ENCODE measurements at places on chromosomes 7 and 10.

GRCh38 chr10:78454123-78454645, 420.5 kb downstream of the RPS24 start:
- DNase-seq: no peak

DNA sequence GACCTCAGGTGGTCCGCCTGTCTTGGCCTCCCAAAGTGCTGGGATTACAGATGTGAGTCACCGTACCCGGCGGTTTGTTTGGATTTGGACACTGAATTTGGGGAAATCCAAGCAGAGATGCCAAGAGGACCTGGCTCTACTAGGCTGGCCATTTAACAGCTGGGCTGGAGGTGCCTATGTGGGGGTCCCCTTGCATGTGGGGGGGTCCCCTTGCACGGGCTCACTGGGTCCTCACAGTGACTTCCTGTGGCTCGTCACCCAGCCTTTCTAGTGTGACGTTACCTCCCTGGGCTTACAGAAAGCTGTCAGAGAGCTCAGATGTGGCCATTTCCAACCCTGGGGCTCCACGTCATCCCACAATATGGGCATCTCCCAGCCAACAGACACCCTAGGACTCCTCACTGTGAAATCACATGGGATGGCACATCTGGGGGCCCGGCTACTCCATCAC, 49.3 kb upstream of the GNA12 start:
- no peak for DNase-seq

DNA sequence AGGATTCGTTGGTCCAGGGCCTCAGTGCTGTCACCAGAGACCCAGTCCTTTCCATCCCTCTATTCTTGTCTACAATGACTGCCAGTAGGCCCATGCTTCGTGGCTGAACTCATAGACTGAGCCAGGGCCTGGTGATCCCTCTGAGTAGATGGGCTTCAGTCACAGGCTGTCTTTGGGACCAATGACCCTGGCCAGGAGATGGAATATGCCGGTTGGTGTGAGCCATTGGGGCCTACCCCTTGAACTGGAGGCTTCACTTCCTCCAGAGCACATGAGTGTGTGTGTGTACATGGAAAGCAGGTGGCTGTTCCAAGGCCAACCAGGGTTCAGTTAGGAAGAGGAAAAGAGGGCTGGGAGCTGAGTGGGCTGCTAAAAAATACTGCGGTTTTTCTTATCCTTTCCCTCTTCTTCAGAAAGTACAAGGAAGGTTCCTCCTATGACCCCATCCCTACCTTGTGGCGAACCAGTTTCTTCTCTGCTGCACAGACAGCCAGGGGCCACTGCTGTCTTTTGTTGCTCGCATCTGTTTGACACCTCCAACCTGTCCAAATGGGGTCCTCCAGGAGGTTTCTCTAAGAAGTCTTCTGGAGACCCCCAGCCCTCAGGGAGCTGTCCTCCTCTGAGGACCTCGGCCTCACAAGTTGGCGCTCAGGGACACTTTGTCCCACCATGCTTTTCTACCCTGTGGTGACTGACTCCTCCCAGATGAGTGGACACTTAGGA, 36.6 kb downstream of the ADRA2A start:
- no peak for DNase-seq

GRCh38 chr10:117418121-117418520, 42.9 kb upstream of the PDZD8 start:
- no peak for DNase-seq

DNA sequence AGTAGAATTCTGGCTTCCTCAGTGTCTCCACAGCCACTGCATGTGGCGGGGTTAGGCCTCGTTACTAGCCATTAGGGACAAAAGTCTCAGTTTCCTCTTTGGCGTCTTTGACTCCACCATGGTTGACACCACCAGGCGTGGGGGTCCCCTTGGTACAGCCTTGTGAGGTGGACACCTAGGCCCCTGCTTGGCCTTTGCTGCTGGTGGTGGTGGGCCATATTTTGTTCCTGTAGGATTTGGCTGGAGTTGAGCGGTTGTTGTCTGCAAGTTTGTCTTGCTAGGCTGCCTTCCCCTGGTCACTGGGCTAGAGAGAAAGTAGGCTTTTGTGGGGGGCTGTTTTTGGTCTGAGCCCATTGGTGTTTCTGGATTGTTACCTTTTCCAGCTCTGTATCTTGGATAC, 272.7 kb downstream of the CAMK1D start:
- DNase-seq: no peak

- DNase-seq: no peak
Observed at GRCh38 chr10:32955299-32955772, 2.7 kb downstream of the ITGB1 start.

DNA sequence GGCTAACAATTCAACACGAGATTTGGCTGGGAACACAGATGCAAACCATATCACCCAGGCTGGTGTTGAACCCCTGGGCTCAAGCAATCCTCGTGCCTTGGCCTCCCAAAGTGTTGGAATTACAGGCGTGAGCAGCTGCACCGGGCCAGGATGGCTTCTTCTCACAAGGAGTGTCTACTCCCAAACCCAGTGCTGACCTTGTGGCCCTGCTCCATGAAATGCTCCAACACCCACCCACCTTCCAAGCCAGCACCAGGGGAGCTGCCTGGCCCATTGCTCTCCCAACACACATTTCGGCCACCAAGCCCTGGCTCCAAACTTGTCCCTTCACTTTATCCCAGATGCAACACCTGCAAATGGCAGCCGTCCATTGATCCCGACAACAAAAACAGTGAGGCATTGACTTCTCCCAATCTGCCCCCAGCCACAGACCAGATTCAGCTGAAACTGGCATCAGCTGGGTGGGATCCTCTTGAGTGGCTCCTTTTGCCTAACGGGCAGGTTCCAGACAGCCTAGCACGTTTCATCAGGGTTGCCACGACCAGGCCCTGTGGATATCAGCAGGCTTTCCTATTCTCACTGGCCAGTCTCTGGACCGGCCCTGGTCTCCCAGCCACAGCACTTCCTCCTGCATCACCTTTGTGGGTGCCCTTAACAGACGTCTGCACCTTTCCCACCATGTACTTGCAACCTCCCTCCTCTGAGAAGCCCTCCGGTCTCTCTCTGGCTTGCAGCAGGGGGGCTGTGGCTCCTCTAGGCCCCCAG, 105.7 kb upstream of the CARD11 start:
- no peak for DNase-seq

- DNase-seq: no peak
Observed at GRCh38 chr7:126657599-126658358, 595.0 kb downstream of the GRM8 start.

GRCh38 chr7:29622335-29623265, 59.0 kb downstream of the PRR15 start:
- no peak for DNase-seq

DNA sequence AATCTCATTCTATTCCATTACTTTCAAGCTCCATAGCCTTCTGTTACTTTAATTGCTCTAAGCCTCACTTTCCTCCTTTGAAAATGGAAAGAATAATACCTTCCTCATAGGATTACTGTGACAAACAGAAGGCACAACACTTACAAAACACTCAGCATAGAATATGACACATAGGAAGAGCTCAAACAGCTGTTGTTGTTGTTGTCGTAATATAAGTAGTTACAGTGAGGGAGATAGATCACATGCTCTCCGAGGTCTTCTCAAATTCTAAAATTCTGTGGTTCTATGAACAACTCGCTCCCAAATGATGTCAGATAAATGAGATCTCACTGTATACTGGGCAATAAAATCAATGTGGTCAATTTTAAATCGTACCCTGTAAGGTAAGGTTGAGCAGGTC, 1049.3 kb upstream of the C7orf33 start:
- DNase-seq: no peak

DNA sequence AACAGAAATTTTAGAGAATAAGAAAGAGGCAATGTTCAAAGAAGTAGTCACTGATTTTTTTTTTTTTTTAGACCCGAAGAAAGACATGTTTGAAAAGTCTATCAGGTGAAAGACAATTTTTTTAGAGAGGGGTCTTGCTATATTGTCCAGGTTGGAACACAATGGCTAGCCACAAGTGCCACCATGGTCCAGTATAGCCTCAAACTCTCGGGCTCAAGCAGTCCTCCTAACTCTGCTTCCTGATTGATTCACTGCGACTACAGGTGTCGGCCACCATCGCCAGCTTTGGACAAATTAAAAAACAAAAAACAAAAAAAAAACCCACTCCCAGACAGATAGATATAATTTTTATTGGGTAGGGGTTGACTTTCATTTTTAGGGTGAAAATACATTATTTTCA, 22.3 kb downstream of the FAM149B1 start:
- DNase-seq: no peak

DNA sequence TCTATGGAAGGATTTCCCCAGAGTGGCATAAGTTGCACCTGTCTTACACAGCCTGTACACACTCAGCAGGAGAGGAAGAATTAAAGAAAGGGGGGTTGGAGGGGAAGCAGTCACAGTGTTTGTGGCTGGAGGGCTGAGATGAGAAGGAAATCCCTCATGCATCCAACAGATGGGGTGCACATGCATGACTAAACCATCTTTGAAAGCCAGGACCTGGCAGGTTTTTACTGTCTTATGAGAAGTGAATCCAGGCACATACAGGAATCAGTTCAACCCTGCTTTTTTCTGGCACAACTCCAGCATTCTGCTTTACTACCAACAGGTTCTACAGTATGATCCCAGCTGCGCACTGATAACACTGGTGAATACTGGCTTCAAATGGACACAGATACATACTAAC, 107.7 kb downstream of the CACNA2D1 start:
- no peak for DNase-seq

- no peak for DNase-seq
Observed at GRCh38 chr10:59870152-59870551, 36.2 kb downstream of the CCDC6 start.

DNA sequence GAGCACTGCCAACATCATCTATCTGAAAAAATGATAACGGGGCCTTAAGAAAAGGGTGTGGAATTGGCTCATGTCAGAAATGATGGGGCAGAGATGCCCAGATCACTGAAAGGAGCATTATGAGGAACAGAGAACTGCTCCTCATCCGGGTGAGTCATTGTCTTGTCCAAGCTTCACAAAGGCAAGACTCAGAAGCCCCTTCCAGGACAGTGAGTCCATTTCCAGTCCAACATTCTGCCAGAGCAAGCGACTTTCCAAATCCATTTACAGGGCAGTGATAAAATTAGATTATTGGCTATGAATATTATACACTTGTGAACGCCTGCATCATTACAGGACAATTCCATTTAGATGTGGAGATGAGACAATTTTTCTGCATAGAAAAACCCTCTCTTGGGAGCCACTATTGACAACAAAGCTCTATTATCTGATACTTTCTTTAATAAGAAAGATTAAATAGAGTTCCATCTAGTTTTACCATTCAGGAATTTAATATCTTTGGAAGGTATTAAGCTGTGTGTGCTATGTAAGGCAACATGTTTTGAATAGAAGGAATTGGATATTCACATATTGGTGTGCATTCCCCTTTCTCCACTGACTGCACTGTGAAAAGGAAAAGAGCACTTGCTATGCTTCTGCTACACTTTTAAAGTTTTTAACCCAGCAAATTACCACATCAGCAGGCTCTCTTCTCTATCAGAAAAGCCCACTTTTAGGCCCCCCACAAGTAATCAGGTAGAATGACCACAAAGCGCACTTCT, 159.6 kb downstream of the NRP1 start:
- no peak for DNase-seq

DNA sequence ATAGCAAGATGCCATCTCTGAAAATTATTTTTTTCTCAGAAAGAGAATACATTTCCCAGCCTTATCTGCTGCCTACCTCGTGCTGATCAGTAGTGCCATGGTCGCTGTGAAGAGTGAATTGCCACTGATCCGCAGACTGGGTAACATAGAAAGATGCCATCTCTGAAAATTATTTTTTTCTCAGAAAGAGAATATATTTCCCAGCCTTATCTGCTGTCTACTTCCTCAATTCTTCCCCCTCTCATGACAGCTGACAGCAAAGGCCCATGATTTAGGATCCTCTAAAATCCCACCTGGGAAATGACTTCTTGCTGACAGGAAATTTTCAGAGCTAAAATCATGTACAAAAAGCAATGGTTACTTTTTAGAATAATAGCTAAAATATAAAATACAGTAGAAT, 92.5 kb upstream of the AHR start:
- no peak for DNase-seq

GRCh38 chr7:36090976-36091873, 61.8 kb upstream of the EEPD1 start:
- DNase-seq: no peak

DNA sequence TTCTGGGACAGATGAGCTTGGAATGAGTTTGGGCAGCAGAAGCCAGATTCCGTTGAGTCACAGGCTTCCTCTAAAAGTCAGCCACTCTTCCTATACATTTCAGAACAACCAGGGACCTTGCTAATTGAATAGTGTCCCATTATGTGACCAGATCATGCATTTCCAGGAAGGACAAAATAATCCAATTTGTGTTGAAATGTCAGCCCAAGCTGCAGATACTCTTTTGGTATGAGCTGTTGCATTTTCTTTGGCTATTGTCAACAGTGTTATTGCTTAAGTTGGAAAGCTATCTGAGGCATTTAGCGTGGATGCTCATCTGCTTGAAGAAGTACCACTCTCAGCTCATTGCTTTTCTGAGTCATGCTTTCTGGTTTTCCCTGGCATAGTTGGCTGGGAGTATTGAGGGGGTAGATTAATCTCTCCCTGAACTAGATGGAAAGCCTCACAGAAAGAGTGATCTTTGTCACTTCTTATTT, 223.7 kb upstream of the HABP2 start:
- DNase-seq: no peak

- DNase-seq: no peak
Observed at GRCh38 chr7:155684543-155684942, 40.1 kb downstream of the RBM33 start.

DNA sequence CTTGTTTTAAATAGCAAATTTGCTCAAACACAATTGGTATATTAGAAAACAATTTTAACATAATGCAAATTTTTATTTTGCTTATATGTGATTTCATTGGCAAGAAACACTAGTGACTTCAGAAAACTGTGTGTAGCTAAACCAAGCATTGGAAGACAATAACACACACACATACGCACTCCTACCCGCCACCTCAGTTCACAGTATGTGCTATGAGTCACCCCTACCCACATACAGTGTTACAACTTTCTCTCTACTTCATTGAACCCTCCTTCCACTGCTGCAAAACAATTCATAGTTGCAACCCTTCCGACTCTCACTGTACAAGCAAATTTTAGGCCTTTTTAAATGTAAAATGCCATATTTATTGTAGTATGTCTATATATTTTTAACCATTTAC, 119.9 kb upstream of the THSD7A start:
- DNase-seq: no peak

- DNase-seq: no peak
Observed at GRCh38 chr10:47381427-47382379, 2.4 kb downstream of the ZNF488 start.

GRCh38 chr10:77428691-77429395, 208.8 kb downstream of the KCNMA1 start:
- no peak for DNase-seq

DNA sequence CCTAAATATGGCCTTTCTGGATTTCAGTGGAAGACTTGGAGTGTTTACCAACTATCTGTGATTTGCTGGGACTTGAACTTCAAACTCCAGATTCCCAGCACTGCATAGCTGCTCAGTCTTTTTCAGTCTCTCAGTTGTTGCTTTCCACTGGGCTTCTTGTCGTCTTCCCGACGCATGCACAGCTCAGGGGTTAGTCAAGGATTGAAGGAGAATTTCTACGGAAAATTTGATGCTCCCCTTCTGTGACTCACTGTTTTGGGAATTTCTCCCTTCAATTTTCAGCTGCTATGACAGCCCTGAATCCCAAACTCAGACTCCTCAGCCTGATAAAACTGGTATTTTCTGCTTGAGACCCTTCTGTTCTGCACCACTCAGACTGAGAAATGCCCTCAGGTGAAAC, 91.7 kb downstream of the CYP26A1 start:
- DNase-seq: no peak

GRCh38 chr10:32005050-32005449, 51.2 kb downstream of the KIF5B start:
- no peak for DNase-seq

GRCh38 chr7:22720791-22721786, 5.9 kb upstream of the IL6 start:
- no peak for DNase-seq
